Naive thymus-derived CD8-positive, alpha-beta T cell (primary cell): ENCODE measurements at places on chromosomes 13 and 19.

DNA sequence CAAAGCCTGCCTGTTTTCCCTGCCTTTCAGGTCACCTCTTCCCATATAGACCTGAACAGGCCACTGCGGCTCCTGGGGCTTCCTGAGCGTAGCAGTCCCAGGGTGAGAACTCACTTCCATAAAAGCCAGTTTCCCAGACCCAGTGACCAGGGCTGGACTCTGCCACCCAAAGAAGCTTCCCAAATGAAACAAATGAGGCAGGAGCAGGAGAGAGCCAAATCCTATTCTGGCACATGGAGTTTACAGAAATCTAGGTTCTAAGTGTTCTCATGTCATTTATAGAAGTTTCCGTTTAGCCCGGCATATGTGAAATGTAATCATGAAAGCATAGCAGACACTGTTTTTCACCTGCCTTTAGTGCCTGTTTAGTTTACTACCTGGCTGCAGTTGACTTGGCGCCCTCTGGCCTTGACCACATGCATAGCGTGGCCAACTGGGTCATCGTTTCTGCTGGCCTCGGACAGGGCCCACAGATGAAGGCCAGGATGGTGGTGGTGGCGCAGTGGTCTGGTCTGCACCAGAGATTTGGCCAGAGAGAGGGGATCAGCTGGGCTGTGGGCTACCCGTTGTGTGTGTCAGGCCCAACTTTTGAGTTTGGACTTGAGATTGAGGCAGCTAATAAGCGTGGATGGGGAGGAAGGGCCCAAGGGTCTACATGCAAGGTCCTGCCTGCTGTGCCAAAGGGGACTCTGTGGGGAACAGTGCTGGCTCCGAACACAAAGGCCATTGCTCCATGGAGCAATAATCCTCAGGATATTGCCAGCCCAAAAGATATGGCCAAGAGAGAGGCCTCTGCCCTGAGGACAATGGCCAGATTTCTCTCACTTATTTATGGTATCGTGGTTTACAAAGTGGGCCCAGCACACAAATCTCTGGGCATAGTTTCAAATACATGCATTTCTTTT lies 43.3 kb downstream of the NFIX start:
- no peak for DNase-seq

DNA sequence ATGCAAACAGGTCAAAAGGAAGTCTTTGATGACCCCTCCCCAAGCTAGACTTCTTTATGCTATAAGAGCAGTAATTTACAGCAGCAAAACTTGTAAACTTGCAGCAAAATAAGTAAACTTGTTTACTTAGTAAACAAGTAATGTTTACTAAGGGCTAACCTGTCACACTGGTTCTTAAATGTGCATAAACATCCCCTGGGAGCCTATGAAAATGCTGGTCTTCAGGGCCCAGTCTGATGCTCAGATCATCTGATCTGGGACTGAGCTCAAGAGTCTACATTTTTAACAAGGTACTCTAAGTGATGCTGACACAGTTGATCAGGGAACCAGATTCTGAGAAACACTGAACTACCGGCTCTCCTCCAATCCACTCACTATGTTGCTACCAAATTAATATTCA lies 53.4 kb downstream of the MTMR6 start:
- DNase-seq = no peak

DNA sequence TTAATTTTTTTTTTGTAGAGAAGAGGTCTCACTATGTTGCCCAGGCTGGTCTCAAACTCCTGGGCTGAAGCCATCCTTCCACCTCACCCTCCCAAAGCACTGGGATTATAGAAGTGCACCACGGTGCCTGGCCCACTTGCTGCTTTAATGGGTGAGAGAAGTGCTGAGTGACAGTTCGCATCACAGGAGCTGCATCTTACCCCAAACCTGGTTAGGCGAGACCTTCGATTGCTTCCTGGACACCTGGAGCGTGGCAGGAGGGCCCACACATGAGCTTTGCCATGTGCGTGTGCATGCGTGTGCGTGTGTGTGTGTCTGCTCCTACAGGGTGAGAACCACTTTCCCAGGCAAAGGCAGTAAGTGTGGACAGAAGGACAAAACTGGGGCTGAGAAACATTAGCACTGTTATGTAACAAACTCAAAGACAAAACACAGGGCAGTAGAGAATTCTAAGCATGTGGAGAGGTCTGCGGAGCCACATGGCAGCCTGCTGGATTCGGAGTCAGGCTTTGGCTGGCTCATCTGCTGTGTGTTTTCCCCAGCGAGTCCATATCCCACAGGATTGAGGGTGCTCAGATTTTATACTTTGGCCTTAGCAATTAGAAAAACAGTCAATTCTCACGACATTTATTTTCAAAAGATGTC lies 11.7 kb upstream of the MTIF3 start:
- no peak for DNase-seq

- no peak for DNase-seq
These were observed 201.0 kb upstream of the RXFP2 start for GRCh38 chr13:31538067-31539042.

DNA sequence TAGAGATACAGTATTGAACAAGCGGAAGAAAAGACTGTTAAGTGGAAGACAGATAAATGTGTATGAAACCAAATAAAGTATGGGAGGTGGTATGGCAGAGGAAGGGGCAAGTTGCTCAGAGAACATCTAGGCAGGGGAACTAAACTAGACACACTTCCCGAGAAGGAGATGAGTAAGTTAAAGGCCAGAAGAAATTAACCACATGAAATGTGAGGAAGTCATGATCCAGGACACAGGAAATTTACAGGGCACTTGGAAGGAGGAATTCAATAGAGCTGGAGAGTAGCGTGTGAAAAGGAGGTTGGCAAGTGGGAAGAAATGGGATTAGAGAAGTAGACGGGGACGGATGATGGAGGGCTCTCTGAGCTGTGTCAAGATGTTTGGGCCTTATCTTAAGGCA lies 208.8 kb downstream of the COG6 start:
- no peak for DNase-seq

- peak; percentile 38 for DNase-seq
These were observed 7.5 kb downstream of the F10 start for GRCh38 chr13:113129921-113130750.

GRCh38 chr13:102558029-102558428 lies 38.8 kb upstream of the TPP2 start:
- no peak for DNase-seq

- no peak for DNase-seq
These were observed 99.0 kb downstream of the MYO16 start for GRCh38 chr13:108728370-108728769.

DNA sequence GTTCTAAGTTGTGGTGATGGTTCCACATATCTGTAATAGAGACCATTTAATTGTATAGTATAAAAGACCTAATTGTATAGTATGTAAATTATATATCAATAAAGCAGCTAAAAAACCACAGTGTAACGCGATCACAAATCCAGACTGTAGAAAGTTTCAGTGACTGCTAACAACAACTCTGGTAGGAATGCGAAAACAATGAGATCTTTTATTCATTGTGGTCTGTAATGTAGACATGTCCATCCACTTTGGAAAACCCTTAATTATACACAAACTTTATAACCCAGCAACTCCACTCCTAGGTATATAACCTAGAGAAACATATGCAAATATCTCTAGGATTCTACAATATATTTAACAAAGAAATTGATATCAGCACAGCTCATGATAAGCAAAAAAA lies 549.5 kb downstream of the SLITRK1 start:
- no peak for DNase-seq

DNA sequence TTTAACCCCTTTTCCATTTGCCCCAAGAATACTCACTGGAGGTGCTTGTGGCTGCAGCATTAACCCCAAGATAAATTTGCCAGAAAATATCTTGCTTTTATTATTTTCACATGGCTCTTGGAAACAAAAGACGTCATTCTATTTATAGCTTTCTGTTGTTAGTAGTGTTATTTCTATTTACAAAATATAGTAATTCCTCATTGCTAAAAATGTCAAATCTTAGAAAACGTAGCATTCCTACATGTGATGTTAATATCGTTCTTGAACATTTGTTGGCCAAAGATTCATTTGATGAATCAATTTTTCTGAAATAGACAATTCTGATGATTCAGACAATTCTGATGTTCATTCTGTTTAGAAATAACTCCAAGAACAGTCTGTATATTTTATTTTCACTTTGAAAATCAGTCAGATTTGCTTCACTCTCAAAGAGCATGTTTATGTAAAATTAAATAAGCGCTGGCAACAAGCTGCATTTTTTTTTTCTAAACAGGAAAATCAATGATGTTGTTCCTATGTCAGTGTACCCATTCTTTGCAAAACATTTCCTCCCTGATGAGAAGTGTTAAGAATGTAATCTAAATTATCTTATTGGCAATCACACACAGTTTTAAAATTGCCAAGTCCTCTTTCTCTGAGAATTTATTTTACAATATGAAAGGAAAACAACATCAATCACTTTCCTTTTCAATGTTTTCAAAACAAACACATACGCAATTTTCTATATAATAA lies 334.0 kb downstream of the KCTD12 start:
- DNase-seq = no peak

DNA sequence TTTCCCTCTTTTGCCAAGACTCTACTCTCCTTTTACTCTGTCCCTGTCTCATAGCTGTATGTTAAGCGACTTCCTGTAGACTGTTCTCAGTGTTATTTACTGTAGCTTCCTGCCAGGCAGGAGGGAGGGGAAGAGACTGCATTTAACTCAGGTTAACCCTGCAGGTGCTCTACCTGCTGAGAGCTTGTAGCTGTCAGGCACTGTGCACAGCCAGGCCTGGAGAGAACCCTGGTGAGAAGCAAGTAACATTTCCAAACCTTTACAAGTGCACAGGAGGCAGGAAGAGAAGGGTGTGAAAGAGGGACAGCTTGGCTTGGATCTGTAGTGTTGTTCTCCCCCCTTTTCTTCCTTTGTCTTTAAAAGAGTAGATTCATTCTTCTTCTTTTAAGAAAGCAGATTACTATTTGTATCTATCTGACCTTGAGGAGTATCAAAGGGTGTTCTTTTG lies 167.1 kb downstream of the LMO7 start:
- peak; percentile 59 for DNase-seq

DNA sequence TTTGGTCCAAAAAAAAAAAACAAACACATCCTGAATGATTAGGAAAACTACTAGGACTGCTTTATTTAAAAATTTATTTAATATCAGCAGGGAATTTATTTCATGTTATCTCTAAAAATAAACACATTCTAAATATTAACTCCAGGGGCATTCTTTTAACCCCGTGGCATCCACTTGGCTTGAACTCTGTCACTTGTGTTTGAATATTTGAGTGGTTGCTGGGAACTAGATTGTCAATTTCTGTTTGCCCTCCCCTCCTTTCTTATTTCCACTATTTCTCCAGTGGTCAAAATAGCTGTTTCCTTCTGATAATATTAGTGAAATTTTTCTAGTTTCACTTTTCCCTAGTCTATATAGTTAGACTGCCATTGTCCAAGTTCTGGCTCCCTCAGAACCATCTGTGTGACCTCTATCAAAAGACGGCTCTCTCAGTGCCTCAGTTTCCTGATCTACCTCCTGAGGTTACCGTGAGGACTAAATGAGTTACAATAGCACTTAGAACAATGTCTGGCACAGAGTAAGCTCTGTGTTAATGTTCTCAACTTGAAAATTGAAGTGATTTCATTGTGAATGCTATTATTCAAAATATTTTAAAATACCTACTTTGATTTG lies 107.3 kb downstream of the FGF14 start:
- DNase-seq = no peak

DNA sequence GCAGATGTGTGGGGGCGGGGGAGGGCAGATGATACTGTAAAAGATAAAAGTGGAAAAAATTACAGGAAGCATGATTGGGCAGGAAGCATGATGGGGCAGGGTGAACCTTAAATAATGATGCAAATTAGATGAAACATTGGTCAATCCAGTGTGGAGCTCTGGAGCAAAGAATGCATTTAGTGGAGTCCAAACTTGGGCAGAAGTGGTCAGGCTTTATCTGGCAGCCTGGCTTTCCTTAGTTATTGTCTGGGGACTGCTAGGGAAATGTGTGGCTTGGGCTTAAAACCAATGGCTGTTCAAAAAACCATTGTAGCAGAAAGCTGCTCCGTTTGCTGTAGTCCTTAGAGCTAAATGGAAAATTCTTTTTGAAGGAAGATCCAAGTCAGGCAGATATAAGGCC lies 1077.3 kb upstream of the MIR17HG start:
- no peak for DNase-seq

DNA sequence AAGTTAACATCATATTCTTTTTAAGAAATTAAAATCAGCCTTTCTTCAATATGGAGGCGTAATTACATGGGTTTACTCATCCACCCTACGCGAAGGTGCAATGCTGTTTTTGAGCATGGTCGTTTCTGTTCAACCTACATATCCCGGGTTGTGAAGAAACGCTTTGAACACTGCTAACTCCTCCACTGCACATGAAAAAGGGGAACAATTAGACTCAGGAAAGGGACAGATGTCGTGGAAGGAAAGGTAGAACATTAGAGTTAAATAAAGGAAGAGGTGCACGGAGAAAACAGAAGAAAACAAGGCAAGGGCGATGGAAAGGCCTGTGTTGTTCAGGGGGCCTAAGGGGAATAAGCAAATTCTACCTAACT lies 4.1 kb downstream of the ZIC5 start:
- no peak for DNase-seq

DNA sequence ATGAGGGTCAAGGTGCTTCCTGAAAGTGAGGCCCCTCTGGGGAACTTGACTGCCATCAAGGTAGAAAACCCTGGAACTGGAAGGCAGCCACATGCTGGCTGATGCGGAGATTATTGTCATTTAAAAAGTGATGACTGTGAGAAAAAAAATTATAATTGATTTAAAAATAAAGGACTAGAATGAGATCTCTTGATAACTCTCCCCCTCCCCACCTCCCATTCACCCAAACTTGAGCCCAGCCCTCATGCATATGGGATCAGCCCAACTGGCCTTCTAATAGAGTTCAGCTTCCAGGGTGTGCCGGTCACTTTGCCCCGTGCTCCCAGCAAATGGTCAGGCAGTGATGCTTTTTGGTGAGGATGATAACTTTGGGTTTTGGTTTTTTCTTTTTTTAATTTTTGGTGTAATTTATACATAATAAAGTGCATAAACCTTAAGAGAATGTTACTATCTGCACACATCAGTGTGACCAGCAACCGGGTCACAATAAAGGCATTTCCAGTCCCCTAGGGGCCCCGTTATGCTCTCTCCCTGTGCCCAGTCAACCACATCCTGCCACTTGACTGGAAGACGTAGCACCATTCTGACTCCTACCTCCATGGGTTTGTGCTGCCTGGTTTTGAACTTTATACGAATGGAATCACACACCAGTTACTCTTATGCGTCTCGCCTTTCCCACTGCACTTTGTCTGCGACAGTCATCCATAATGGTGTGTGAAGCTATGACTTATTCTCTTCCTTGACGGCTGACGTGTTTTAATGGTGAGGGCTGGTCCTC lies 187.9 kb downstream of the USP12 start:
- no peak for DNase-seq
